ENCODE measurements at places on chromosomes 16 and 17.
A peak's percentile ranks its signal among the peaks of the same experiment; 100 is the strongest.

GRCh38 chr17:70344386-70345060 is 175.2 kb downstream of the KCNJ2 start:
- DNase-seq: no peak

DNA sequence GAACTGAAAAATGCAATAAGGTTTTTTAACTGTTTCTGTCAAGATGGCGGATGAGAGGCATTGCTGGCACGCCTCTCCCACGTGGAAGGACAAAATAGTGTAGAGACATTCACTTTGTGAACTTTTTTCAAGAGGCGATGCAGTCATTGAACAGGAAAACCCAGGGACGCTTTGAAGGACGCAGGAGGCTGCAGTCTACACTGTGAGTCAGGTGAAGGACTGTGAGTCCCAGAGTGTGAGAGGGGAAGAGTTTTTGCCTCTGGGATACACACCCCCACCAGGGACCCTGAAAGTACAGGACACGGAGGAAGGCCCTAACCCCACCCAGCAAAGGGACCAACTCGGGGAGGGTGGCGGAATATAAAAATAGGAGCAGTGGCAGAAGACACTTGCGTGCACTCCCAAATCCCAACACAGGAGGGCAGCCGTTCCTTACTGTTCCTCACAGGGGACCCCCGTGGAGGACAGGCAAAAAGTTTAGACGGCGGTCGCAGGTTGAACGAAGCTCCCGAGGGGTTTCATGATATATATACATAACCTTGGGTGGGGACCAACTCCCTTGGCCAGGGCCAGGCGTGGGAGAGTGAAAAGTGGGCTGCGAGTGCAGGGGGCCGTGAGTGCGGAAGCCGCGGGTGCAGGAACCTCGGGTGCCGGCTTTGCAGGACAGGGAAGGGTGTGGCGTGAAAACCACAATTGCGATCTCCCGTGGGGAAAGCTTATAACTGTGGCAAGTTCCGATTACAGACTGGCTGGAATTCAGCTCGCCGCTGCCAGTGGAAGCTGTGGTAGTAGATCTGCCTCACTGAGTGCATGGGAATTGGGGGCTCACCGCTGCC is 82.0 kb upstream of the ALOX12 start:
- peak; percentile 49 for DNase-seq

DNA sequence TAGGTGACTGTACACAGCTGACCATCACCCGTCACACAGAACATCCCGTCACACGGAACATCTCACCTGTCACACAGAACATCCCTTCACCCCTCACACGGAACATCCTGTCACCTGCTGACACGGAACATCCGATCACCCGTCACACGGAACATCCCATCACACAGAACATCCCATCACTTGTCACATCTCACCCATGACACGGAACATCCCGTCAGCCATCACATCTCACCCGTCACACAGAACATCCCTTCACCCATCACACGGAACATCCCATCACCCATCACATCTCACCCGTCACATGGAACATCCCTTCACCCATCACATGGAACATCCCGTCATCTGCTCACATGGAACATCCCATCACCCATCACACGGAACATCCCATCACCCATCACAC is 3.8 kb downstream of the CPNE7 start:
- no peak for DNase-seq

GRCh38 chr17:22516861-22517636 is 824.7 kb downstream of the KCNJ18 start:
- no peak for DNase-seq

GRCh38 chr17:17750881-17751280 is 69.6 kb downstream of the RAI1 start:
- peak; percentile 62 for DNase-seq

DNA sequence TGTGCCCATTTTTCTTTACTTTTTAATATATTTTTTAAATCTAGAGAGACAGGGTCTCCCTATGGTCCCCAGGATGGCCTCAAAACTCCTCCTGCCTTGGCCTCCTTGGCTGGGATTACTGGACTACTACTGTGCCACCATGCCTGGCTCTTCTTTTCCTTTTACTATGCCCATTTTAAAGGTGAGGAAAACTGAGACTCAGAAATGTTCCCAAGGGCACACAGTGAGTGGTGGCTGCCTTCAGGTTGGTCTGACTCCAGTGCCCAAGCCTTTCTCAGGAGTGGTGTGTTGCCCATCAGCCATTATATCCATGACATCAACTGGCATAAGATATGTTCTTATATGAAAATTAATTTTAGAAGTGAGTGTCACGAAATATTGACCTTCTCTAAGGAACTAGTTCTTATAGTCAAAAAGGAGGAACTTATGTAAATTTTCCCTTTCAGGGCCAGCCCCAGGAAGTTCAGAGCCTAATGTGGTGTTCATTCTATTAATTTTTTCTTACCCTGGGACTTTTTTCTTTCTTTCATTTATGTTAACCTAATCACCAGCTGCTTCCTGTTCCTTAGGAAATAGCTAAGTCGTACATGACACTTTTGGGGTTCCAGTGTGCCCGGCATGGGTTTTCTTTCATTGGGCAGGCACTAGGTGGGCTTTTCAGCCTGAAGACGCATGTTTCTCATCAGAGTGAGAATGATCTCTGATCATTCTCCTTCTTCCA is 17.9 kb upstream of the SPN start:
- peak; percentile 84 for DNase-seq

DNA sequence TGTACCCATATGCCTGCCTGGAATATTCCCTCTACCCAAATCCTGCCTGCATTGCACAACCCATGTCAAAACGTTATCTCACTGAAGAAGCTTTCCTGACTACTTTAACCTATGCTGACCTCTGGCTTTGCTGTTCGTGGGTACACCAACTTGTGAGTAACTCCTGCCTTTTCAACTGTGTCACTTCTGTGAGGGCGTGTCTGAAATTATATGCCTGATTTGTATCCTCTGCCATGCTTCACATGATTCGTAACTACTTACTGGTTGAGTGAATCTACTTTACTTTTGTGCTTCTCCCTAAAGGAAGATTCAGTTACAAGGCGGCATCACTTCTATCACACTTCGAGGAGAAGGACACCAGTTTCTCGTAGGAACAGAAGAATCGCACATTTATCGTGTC is 33.3 kb upstream of the USP43 start:
- DNase-seq: no peak

DNA sequence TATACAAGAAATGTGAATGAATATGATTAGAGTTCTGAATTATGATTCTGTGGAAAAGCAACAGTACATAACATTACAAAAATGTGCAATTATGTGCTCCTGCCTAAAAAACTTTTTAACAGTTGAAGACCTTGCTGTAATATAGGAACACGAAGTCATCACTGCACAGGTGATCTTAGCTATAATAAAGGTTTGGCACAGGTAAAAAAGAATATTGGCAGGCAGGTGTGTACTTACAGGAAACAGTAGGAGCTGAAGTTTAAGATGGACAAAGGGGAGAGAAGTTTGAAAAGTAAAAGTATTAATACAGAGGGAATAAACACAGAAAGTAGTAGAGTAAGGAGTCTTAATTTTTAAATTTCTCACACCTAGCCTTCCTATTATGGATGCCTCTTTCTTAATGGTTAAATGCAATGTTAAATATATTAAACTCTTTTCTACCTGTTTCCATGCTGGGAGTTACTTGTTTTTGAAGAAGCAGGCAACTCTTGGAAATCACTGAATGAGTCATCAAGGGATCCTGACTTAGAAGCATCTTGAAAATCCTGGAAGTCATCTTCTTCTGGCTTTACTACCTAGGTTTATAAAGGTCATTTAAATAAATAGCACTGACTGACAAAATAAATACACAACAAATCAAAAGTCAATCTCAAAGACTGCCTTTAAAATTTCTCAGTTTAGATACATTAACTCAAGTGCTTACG is 40.7 kb downstream of the SYNRG start:
- DNase-seq: no peak

DNA sequence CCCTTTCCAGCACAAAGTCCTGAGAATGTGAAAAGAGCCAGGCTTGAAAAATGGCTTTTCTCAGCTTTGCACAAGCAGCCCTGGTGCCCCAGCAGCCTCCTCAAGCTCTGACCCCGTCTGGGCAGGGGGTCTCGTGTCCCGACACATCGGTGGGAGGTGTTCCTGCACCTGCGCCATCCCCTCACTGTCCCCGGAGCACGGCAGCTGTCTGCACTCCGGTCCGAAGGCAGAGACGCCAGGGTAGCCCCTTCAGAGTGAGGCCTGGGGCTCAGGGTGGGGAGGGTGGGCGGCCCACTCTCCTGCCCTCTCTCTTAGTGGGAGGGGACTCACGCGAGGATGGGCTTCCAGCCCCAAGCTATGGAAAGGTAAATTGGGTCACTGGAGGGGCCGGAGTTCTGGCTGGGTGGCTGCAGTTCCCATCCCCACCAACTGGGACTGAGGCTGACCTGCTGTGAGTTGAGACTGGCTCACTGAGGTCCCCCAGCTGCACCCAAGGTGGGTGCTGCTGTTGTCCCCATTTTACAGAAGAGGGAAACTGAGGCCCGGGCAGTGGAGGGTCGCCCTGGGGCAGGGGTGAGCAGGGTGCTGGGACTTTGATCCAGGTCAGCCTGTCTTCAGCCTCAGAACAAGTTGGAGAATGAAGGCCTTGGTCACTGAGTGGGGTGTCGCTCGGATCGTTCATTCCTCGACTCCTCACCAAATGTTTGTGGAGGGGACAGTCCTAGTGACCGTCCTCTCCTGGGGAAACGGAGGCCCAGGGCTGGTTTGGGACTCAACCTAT is 2.3 kb upstream of the BAIAP3 start:
- no peak for DNase-seq

DNA sequence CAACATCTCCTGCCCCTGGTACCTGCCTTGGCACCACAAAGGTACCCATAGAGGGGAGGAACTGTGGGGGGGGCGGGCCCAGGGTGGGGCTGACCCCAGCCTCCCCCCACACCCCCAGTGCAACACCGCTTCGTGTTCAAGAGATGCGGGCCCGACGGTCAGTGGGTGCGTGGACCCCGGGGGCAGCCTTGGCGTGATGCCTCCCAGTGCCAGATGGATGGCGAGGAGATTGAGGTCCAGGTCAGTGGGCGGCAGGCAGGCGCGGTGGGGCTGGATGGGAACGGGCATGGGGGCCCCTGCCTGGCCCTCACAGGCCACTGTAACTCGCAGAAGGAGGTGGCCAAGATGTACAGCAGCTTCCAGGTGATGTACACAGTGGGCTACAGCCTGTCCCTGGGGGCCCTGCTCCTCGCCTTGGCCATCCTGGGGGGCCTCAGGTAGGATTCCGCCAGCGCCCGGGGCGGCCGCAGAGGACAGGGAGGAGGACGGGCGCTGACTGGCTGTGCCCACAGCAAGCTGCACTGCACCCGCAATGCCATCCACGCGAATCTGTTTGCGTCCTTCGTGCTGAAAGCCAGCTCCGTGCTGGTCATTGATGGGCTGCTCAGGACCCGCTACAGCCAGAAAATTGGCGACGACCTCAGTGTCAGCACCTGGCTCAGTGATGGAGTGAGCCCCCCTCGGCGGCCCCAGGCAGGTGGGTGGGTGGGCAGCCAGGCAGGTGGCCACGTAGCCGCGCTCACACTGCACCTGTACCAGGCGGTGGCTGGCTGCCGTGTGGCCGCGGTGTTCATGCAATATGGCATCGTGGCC is 7.1 kb downstream of the GCGR start:
- no peak for DNase-seq

- DNase-seq: peak; percentile 27
These were observed 1.0 kb downstream of the VEZF1 start for GRCh38 chr17:57986841-57987580.

All from bone marrow (tissue), 2 donors.